ENCODE measurements at places on chromosomes 11 and 22.

DNA sequence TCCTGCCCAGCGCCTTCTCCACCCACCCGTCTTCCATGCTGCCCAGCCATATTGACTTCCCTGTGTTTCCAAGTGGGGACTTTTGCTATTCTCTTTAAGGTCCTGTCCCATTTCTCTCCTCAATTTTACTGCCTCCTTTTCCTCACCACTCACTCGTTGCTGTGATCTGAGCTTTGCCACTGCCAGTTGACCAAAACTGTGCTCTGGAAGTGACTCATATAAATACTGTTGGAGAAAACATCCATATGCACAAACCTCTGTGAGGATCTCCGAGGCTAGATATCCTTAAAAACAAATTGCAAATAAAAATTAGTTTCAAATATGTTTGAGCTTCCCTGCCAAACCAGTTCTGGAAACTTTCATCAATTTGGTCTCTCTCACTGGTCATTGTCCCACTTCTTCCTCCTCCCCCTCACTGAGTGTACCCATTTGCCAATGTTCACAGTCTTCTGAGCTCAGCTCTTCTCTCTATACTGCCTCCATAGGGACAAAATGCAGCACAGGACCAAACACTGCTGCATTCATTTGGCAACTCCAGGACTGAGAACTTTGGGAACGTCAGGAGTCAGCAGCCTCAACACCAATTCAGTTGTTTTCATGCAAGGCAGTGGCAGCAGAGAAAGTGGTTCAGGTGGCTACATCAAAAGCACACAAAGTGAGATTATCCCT, 34.0 kb upstream of the MMP13 start:
- no peak for DNase-seq

GRCh38 chr11:119087747-119088241, 3.1 kb downstream of the HMBS start:
- no peak for DNase-seq

- no peak for DNase-seq
These were observed 52.9 kb downstream of the SYT13 start for GRCh38 chr11:45233121-45233803.

- no peak for DNase-seq
These were observed 107.7 kb downstream of the CEP164 start for GRCh38 chr11:117435326-117435725.

- no peak for DNase-seq
These were observed 103.3 kb downstream of the PDE3B start for GRCh38 chr11:14746857-14747395.

GRCh38 chr11:2731130-2732125, 31.6 kb upstream of the KCNQ1OT1 start:
- DNase-seq = no peak
